Vein endothelial cell (primary cell): ENCODE measurements at places on chromosomes 1 and 21. TPM values are rescaled to one million over a fixed set of nuclear protein-coding genes. Genes with fewer than 3 reads are reported as not detected.

The KLHDC9 gene
- total RNA-seq, result 0.86 and 1.3 TPM in 2 replicates

The VWA1 gene
- total RNA-seq, result 5.0 and 5.2 TPM in 2 replicates

The PER3 gene
- 3.2 and 5.2 TPM in 2 replicates for total RNA-seq

The TMEM51 gene
- 10.8 and 12.4 TPM in 2 replicates for total RNA-seq

The GOLT1A gene
- not detected in 2 replicates for total RNA-seq

The DPT gene
- total RNA-seq, result not detected in 2 replicates

The CCDC17 gene
- 2.0 and 2.2 TPM in 2 replicates for total RNA-seq

The SH3D21 gene
- total RNA-seq, result 2.2 and 3.3 TPM in 2 replicates

The C1orf115 gene
- 28.2 and 30.4 TPM in 2 replicates for total RNA-seq

The RASSF5 gene
- total RNA-seq, result 0.19 and 0.33 TPM in 2 replicates

The SPATA1 gene
- 0.98 and 1.1 TPM in 2 replicates for total RNA-seq

The OR2M3 gene
- total RNA-seq, result not detected in 2 replicates

The S100A2 gene
- 0.33 and 0.86 TPM in 2 replicates for total RNA-seq

The MEF2D gene
- 21.6 and 29.4 TPM in 2 replicates for total RNA-seq

The S100A16 gene
- total RNA-seq, result 678 and 716 TPM in 2 replicates

The KCNJ15 gene
- 0.33 and 1.1 TPM in 2 replicates for total RNA-seq

The CELA2B gene
- not detected in 2 replicates for total RNA-seq

The CRP gene
- 0.10 TPM in 1 of 2 replicates, not detected in the other for total RNA-seq

The CAPZA1 gene
- total RNA-seq, result 188 and 244 TPM in 2 replicates

The IFNLR1 gene
- not detected in 2 replicates for total RNA-seq

The COL9A2 gene
- 0.19 and 0.33 TPM in 2 replicates for total RNA-seq
